ENCODE measurements at places on chromosomes 6 and 20. TPM values are rescaled to one million over a fixed set of nuclear protein-coding genes. Genes with fewer than 3 reads are reported as not detected.

- H3K27me3 ChIP-seq = no peaks in the 10 kb centered on the region
- H3K4me3 ChIP-seq = no peak overlapping the region
- DNase-seq = peak; percentile 82
- H3K36me3 ChIP-seq = no peaks in the 10 kb centered on the region
These were observed 12.8 kb upstream of the ILRUN start for GRCh38 chr6:34709386-34709785.

DNA sequence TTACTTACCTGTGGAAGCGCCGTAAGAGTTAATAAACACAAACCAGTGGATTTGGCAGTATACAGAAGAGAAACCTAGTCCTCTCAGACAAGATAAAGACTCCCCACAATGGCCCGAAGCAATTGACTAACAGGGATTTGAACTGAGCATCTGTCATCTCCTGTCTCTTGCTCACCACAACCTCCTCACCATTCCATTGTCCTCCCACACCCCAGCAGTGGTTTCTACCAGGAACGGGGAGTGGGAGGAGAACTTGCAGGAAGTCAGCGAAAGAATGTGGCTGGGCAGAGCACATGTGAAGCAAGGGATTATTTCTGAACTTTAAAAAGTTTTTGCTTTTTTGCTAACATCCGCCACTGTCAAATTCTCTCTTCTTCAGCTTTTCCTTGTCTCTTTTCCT is 24.6 kb upstream of the TAAR1 start:
- no peak overlapping the region for H3K27ac ChIP-seq
- no peaks in the 10 kb centered on the region for H3K4me1 ChIP-seq
- H3K4me3 ChIP-seq = no peak overlapping the region

- H3K4me3 ChIP-seq = no peak overlapping the region
- H3K27me3 ChIP-seq = no peaks in the 10 kb centered on the region
- no peaks in the 10 kb centered on the region for H3K36me3 ChIP-seq
- H3K27ac ChIP-seq = no peak overlapping the region
- no peak for DNase-seq
These were observed 714.1 kb downstream of the DHX35 start for GRCh38 chr20:39676241-39676640.

Gene BEND3
- total RNA-seq = 1.1 TPM

Gene KCNK17
- total RNA-seq = 1.4 TPM

Gene LY6G5B
- 10.0 TPM for total RNA-seq

DNA sequence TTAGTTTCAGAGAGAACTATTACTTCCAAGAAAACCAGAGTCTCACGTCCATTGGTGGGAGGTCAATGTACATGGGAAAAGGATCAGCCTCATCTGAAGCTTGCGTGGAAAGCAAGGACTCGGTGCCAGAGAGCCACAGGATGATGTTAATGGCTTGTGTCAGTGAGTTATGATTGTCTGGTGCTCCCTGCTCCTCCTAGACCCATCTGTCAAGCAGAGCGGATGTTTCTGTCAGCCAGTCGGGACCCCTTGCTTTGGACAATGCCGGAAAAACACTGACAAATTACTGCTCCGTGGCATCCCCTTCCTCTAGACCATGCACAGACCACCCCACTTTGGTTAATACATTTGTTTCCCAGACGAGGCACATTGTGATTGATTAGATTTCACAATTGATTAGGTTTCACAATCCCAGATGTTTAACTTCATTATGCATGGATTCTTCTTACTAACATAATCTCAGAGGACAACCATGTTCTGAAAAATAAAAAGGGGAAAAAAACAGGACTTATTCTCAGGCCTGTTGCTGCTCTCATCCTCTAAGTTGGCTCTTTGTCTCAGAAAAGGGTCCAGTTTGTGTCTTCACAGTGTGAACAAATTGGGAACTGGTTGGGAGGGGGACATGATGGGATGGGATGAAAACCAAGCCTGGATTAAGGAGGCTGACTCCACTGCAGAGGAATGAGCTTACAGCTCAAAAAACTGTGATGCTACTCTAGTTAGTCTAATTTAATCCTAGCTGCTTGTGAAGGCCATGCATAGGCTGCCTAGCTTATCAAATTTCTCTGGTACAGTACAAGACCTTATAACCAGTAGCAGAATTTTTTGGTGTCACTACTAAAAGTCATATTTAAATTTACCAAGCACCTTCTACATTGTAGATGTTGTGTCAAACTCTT is 51.9 kb downstream of the UNC5CL start:
- DNase-seq = no peak
- H3K36me3 ChIP-seq = no peaks in the 10 kb centered on the region
- no peak overlapping the region for H3K4me3 ChIP-seq
- H3K27ac ChIP-seq = no peak overlapping the region
- H3K4me1 ChIP-seq = peaks cover 2% of the 10 kb centered on the region

- no peaks in the 10 kb centered on the region for H3K36me3 ChIP-seq
- H3K27me3 ChIP-seq = no peaks in the 10 kb centered on the region
- H3K4me1 ChIP-seq = no peaks in the 10 kb centered on the region
These were observed 1040.0 kb upstream of the MAP3K7 start for GRCh38 chr6:91626911-91627310.

Gene SLC2A10
- 6.4 TPM for total RNA-seq

Gene CGA
- total RNA-seq = not detected

Gene MLIP
- not detected for total RNA-seq

Gene OR2H1
- not detected for total RNA-seq

Gene COL21A1
- total RNA-seq = 110 TPM

GRCh38 chr6:14730654-14731053 is 515.2 kb upstream of the JARID2 start:
- no peak for DNase-seq
- no peaks in the 10 kb centered on the region for H3K36me3 ChIP-seq
- no peak overlapping the region for H3K4me3 ChIP-seq
- no peaks in the 10 kb centered on the region for H3K27me3 ChIP-seq
- no peaks in the 10 kb centered on the region for H3K4me1 ChIP-seq
- H3K27ac ChIP-seq = no peak overlapping the region

Gene C2
- total RNA-seq = 17.7 TPM

GRCh38 chr20:36241678-36242077 is 5.4 kb downstream of the AAR2 start:
- H3K36me3 ChIP-seq = peaks cover 46% of the 10 kb centered on the region
- DNase-seq = peak; percentile 4
- H3K4me3 ChIP-seq = no peak overlapping the region
- no peaks in the 10 kb centered on the region for H3K4me1 ChIP-seq
- no peak overlapping the region for H3K27ac ChIP-seq

GRCh38 chr6:105275542-105275941 is 95.7 kb upstream of the POPDC3 start:
- peaks cover 10% of the 10 kb centered on the region for H3K36me3 ChIP-seq
- H3K4me3 ChIP-seq = no peak overlapping the region
- H3K4me1 ChIP-seq = no peaks in the 10 kb centered on the region
- no peak for DNase-seq

GRCh38 chr20:63945921-63946920 is 10.0 kb downstream of the UCKL1 start:
- peaks cover 42% of the 10 kb centered on the region for H3K4me1 ChIP-seq
- no peaks in the 10 kb centered on the region for H3K27me3 ChIP-seq
- H3K36me3 ChIP-seq = peaks cover 42% of the 10 kb centered on the region
- H3K4me3 ChIP-seq = no peak overlapping the region

DNA sequence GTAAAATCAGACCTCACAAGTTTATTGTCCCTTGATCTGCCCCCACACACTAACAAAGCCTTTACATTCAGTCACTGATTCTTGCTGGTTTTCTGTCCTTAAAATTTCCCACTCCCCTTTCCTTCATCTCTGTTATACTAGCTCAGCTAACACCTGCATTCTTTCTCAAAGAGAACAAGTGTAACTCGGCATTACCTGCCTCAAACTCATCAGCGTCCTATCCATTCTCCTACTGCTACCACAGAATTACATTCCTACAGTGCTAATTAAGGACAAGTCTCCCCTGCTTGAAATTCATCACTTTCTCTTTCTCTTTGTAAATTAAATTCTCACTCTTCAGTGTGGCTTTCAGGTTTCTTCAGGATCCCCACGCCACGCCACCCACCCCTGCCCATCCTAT is 773.2 kb downstream of the FRK start:
- no peaks in the 10 kb centered on the region for H3K36me3 ChIP-seq
- no peaks in the 10 kb centered on the region for H3K27me3 ChIP-seq
- H3K27ac ChIP-seq = no peak overlapping the region
- H3K4me3 ChIP-seq = no peak overlapping the region
- no peak for DNase-seq

Gene PAK5
- total RNA-seq = 0.28 TPM

DNA sequence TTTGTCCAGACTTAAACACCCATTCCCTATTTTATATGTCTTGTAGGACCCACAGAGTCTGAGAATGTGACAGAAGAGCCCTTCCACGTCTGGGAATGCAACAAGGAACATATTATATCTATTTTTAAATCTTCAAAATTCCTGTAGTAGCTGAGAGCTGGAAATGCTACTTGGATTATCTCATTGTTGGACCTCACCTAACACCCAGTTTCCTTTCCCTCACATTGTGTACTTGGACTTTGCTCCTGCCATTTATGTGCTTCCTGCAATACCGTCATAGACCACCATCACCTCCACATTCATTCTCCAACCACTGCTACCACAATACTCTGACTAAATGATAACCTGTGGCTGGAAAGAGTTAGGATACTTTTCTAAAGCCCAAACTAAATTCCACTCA is 335.4 kb downstream of the COL12A1 start:
- no peak overlapping the region for H3K4me3 ChIP-seq
- DNase-seq = no peak
- H3K4me1 ChIP-seq = peaks cover 19% of the 10 kb centered on the region
- H3K27me3 ChIP-seq = no peaks in the 10 kb centered on the region

- H3K36me3 ChIP-seq = peaks cover 6% of the 10 kb centered on the region
- peaks cover 10% of the 10 kb centered on the region for H3K4me1 ChIP-seq
- no peak overlapping the region for H3K27ac ChIP-seq
- DNase-seq = no peak
- H3K4me3 ChIP-seq = no peak overlapping the region
These were observed 56.6 kb downstream of the TNFRSF21 start for GRCh38 chr6:47253136-47253535.
